ENCODE measurements at places on chromosomes 1 and 21. TPM values are rescaled to one million over a fixed set of nuclear protein-coding genes. Genes with fewer than 3 reads are reported as not detected.

Gene AGL
- total RNA-seq = 22.5 TPM

Gene TNFAIP8L2
- not detected for total RNA-seq

Gene NR1I3
- total RNA-seq = not detected

Gene HIVEP3
- total RNA-seq = 6.6 TPM

Gene SMAP2
- 25.0 TPM for total RNA-seq

Gene NUP210L
- under 0.01 TPM for total RNA-seq

Gene UMODL1
- not detected for total RNA-seq

Gene ZNF695
- total RNA-seq = 0.59 TPM

Gene IRF6
- total RNA-seq = 0.59 TPM

Gene PCNX2
- 29.7 TPM for total RNA-seq

Gene RRP15
- total RNA-seq = 16.9 TPM

Gene DEPDC1
- total RNA-seq = 3.0 TPM

Gene KRTAP19-3
- not detected for total RNA-seq

Gene NOTCH2NLA
- total RNA-seq = 73.0 TPM

Gene S100A7A
- not detected for total RNA-seq

Gene SPATA45
- total RNA-seq = not detected

Gene LRRC7
- 0.46 TPM for total RNA-seq

Gene KRTAP12-2
- not detected for total RNA-seq

Gene U2AF1
- 38.1 TPM for total RNA-seq

Gene COP1
- total RNA-seq = 54.9 TPM

Gene NKAIN1
- total RNA-seq = not detected

Gene VANGL1
- 9.5 TPM for total RNA-seq

Gene ZNF593
- total RNA-seq = 14.8 TPM

Gene FMO4
- 0.89 TPM for total RNA-seq

Gene LCE1E
- 0.42 TPM for total RNA-seq

Gene RGS8
- not detected for total RNA-seq

Gene MEAF6
- 58.5 TPM for total RNA-seq
